ENCODE measurements at places on chromosomes 7 and 10.

DNA sequence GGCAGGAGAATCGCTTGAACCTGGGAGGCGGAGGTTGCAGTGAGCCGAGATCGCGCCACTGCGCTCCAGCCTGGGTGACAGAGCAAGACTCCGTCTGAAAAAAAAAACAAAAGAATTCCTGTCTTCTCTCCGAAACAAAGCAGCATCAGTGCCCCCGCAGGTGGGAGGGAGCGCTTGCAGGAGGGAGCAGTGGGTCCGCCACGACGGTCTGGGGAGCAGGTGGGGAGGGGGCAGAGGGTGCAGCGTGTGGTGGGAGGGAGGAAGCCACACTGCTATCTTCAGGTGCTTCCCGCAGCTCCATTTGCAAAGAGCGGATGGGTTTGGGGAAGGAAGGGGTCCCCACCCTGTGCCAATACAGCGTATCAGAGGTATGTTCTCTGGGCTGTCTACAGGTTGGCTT, 31.7 kb downstream of the LIMK1 start:
- no peak for DNase-seq

DNA sequence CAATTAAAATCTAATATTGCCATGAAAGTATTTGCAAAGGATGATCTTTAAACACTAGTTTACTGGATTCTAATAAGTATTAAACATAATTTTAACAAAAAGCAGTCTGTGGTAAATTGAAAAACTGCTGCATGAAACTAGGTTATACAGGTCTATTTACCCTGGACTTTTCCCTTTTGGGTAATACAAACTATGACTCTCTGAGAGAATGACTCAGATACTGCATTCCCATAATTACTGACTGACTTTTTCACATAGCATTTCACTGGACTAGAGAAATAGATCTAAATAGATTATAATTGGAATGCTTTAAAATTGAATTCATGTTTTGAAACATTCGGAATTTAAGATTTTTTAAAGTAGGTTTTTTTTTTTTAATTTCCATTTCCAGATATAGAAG, 395.7 kb downstream of the THSD7A start:
- DNase-seq = no peak

DNA sequence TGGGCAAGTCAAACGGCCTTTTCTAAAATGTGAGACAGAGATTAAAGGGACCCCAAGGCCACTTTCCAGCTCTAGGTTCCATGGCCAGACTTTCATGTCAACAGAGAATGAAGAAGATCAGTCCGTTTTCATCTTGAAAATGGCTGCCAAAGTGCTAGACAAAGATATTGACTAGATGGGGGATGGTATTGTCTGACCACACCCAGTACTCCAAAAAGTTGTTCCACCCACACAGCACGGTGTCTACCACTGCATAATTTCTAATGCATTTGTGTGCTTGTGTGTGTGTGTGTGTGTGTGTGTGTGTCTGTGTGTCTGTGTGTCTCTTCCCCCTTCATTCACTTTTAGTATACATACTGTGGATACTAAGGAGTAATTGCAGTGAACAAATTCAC, 1.3 kb downstream of the COL1A2 start:
- DNase-seq = no peak

DNA sequence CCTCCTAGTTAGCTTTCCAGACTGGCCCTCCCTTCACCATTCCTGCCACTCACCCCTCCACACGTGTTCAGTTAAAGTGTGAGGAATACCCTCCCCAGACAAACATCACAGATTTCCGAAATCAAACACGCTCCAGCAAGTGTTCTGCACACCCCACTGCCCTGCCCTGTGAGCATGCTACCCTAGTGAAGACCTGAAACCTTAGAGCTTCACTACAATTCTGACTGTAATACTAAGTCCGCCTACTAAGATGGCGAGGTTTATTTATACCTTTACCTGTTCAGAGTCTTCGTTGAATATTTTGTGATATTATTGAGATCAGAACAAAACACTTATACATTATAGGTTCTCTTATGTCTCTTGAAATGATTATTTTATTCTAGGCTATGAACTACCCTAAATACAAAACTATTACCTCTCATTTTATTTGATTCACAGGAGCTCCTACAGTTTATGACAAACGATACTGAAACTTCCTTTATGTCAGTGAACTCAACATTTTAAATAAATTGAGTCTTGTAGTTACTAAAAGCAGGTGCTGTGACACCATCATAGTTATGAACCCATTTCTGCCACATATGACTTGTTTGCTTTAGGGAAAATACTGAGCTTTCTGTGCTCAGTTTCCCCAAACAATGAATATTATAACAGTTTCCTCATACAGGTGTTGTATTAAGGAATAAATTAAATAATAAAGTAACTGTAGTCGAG, 8.6 kb downstream of the SCIN start:
- no peak for DNase-seq

- no peak for DNase-seq
Observed at GRCh38 chr10:105328503-105329133, 687.5 kb downstream of the SORCS3 start.

DNA sequence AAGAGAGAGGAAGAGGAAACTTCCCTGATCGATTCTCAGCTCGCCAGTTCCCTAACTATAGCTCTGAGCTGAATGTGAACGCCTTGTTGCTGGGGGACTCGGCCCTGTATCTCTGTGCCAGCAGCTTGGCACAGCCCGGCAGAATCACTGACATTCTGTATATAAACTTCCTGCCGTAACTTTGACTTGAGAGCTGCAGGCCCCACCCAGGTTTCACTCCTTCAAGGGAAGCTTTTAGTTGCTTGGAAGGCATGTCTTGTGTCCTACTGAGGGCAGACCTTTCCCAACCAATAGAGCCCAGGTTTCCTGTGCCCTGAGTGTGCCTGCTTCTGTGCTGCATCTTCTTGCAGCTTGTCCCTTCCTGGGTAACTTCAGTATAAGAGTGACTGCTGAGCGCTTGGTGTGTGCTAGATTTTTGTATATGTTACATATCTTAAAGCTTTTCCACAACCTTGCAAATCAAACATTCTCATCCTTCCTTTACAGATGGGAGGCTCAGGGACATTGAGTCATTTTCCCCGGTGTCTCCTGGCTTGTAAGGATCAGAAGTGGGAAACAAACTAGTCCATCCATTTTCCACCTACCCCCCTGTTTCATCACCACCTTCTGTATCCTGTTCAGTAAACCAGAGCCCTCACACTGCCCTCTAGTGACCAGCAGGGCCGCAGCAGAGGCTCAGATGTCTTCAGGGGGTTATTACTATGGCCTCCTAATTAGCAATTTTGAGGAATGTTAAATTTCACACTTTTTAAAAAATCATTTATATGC, 225.2 kb upstream of the PRSS58 start:
- no peak for DNase-seq

GRCh38 chr10:121935702-121936101, 7.9 kb upstream of the ATE1 start:
- DNase-seq = no peak

GRCh38 chr7:947391-948210, 6.9 kb downstream of the ADAP1 start:
- no peak for DNase-seq

- DNase-seq = no peak
Observed at GRCh38 chr10:63208986-63209385, 75.9 kb downstream of the NRBF2 start.

DNA sequence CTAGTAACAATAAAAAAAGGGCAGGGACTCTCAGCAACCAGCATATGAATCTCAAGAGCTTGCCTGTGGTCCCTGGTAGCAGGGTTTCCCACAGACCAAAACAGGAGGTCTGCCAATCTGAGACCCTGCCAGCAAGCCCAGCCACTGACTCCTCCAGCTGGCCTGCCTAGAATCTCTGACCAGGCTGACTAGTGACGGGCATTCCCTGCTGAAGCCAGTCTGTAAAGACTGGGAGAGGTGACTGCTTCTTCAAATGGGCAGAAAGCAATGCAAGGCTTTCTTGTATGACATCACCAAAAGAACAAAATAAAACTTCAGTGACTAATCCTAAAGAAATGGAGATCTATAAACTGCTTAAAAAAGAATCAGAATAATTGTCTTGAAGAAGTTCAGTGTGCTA, 249.4 kb downstream of the TCF7L2 start:
- DNase-seq = no peak

DNA sequence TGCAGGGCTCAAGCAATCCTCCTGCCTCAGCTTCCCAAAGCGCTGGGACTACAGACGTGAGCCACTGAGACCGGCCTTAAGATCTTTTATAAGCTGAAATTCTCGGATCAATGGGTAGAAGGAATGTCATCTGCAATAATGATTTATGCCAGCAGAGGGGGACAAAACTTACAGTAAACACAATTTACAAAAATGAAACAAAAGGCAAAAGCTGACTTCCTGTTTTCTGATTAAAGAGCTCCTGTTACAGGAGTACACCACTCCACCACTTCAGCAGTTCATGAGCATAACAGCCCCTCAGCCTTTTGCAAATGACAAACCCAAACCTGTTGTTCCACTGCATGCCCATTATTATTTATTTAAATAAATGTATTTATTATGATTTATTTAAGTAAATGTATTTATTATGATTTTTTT, 88.5 kb upstream of the ATP6V0A4 start:
- DNase-seq = no peak

DNA sequence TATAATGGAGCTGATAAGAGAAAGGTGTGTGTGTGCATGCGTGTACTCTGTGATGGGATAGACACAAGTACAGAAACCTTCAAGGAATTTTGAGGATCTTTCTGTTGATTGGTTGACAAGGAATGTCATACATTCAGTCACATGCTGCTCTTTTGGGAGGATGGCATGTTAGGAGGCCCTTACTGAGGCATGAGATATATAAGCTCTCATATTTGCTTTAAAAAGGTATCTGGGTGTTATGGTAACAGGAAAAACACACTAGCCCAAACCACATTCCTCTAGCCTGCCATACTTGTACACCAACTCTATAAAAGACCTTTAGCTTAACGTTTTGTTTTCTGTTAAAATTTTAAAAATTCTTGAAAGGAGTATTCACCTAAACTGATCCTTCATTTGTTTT, 72.5 kb upstream of the EGFR start:
- DNase-seq = no peak

DNA sequence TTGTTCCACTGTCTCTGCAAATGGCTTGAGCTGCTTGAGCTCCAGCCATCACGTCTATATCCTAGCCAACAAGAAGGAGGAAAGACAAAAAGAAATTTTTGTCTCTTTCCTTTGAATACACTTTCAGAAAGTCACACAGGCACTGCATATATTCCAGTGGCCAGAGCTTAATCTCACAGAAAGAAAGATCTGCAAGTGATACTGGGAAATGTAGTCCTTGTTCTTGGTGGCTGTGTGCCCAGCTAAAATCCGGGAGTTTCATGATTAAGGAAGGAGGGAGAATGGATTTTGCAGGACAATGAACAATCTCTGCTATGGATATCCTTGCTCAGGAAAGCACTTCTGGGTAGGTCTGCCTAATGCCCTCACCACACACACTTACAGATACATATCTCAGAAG, 19.5 kb upstream of the DLG5 start:
- DNase-seq = no peak

DNA sequence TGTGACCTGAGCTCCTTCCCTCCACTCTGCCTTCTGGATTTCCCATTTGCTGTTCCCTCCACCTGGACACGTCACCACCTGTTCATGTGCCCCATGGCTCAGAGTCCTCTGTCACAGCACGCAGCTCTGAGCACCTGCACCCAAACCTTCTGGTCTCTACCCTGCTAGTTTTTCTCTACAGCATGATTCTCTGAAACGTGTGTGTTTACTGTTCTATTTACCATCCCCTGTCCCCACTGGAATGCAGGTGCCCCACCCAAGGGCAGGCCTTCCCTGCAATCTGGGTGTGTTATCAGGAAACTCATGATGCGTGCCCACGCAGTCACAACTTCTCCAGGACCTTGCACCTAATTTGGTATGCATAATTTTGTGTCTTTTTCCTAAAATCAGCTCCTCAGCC, 284.4 kb upstream of the IGFBP3 start:
- DNase-seq = no peak

GRCh38 chr7:42765931-42766330, 145.9 kb downstream of the C7orf25 start:
- DNase-seq = no peak

DNA sequence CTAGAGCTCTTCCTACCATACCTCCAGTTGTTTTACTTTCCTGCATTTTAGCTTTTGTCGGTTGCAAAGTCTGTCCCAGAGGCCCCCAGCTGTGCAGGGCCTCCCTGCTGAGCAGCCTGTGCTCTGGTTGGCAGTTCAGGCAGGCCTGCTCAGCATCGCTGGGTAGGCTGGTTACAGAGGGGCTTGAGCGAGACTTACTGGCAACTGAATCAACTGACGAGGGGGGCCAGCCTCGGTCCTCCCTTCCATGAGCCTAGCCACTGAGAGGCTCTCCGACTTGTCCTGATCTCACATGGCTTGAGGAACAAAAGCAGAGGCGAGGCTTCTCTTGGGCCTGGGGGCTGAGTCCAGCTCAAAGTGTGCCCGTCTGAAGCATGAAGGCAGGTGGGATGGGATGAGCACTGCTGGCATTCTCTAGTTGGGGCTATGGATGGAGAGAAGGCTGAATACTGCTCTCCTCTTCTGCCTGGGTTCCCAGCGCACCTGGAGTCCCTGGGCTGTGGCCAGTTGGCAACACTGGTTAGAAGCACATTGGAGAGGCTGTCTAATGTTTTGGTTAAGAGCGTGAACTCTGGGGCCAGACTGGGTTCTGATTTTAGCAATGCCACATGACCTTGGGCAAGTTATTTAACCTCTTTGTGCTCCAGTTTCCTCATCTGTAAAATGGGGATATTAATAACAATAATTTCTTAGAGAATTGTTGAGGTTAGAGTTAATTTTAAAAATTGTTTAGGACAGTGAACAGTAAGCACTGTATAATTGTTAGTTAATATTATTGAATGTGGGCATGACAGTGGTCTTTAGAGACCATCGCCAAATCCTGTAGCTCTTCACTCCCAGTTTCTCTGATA, 6.9 kb upstream of the SFRP5 start:
- DNase-seq = no peak

- no peak for DNase-seq
Observed at GRCh38 chr10:71571460-71572175, 148.0 kb downstream of the C10orf105 start.

GRCh38 chr7:38367301-38367890, 94.0 kb upstream of the TARP start:
- DNase-seq = no peak

DNA sequence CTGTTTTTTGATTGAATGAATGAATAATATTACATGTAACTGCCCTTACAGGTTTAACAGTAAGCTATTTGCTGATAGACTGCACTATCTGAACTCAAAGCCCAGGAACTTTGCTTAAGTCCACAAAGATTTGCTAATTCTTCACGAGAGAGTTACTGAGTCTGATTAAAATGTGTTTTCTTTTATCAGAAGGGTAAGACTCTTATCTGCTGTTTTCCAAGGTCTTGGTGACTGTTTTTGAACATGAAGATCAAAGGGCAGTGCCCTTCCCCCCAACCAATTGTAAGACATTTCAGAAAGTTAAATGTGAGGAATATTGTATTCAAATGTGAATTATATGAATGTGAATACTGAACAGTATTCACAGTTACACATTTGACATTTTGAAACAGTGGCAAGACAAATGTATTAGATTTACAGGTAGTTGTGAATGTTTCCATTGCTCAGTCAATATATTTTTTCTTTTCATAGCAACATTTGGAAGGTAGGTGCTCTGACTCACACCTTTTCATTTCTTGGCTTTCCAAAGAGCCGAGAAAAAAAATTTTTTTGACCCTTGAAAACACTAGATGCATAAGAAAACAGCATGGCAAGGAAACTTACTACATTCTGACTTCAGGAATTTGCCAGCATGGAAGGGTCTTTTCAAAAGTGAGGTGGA, 62.7 kb downstream of the DKK1 start:
- DNase-seq = no peak

All from cortex of kidney (tissue), 1 donor.